Effector CD8-positive, alpha-beta T cell (primary cell): ENCODE measurements at places on chromosomes 12 and 14.

DNA sequence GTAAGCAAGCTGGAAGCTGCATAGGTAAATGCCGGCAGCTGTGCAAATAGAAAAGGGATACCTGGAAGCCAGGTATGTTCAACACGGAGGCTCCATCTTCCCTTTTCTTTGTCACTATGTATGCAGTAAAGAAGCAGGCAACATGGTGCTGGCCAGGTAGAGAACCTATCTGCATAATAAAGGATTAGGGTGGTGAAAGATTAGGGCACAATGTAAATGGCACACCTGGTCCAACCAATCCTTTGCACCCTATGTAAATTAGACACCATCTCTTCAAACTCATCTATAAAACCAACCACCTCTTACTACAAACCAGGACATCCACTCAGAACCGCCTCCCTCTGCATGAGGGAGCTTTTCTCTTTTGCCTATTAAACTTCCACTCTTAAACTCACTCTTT lies 32.3 kb downstream of the RPS29 start:
- DNase-seq, result no peak

GRCh38 chr12:4118017-4118510 lies 155.5 kb upstream of the CCND2 start:
- no peak for DNase-seq

DNA sequence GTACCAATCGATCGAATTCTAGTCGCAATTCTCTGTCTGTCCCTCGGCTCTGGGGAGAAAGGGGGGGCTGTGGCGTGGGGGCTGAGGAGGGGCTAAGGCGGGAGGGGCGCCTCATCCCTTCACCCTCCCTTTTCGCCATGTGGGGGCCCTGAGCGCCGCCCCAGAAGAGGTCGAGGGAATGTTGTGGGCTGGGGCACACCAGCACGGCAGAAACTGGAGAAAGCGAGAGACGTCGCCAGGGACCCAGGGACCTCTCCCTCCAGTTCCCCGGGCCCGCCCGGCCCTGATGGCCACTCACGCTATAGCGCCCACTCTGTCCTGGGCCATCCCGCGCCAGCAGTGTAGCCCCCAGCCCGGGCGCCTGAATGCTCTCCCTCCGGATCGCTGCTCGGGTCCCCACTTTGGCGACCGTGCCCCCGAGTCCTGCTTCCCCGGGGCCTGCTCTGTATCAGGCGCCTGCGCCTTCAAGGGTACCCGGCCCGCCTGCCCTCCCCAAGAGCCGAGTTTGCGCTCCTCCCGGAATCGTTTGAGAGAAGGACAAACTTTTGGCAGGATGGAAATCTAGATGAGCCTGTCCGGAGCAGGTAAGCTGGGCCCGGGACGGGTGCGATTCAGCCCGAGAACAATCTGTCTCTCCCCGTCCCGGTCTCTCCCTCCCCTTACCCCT lies 62.6 kb downstream of the SMUG1 start:
- DNase-seq, result no peak

GRCh38 chr14:23444314-23444713 lies 8.9 kb upstream of the MYH7 start:
- no peak for DNase-seq
